ENCODE measurements at places on chromosomes 5 and 9.
A peak's percentile ranks its signal among the peaks of the same experiment; 100 is the strongest.

DNA sequence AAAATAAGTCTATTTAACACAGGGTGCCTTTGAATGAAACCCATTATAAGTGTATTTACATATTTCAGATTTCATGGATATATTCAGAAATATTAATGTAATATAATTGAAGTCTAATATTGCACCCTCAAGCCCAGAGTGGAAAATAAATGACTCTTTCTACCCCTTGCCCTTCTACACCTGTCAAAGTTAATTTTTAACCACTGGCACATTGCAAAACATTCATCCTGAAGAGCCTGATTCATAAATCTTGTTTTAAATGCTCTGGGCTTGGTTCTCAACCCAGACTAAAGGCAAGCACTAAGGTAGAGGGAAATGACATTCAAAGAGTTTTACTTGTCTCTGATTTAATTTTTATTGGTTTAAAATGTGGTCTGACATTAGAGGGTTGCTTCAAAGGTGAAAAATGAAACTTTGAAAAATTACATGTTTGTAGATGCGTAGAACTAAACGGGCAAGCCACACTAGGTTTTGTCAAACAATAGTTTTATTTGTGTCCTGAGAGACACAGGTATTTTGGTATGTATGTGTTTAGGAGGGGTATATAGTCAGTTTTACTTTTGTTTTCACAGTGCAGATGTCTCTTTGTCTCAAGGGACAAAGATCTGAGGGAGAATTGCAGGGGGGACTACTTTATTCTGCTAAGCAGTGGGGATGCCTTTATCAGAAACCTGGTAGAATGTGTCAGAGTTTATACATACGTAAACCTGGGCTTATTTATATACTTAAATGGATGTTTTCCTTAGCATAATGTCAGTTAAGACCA is 69.7 kb downstream of the PIK3R1 start:
- DNase-seq: peak; percentile 62

- no peak for DNase-seq
Measured at GRCh38 chr5:33067291-33067690, 356.2 kb downstream of the NPR3 start.

- DNase-seq: peak; percentile 32
Measured at GRCh38 chr9:12719431-12719830, 26.2 kb downstream of the TYRP1 start.

GRCh38 chr5:27129926-27130325 is 91.5 kb upstream of the CDH9 start:
- no peak for DNase-seq

DNA sequence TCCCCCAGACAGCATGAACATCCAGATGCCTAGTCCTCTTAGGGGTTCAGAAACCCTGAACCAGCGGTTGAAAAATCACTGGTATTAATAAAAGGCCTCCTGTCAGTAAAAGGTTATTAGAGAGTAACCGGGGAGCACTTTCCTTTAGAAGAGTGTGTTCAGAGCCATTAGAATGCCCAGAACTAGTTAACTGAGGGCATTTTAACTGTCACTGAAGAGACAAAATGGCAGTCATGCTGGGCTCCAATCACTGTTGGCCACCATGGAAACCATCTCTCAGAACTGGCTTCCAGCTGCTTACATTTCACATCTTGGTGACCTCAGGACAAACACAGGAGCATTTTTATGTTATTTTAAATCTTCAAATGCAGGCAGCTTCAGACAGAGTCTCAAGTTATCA is 36.2 kb upstream of the GDA start:
- DNase-seq: no peak

- no peak for DNase-seq
Measured at GRCh38 chr5:66134407-66134861, 9.7 kb upstream of the SREK1 start.

GRCh38 chr5:55535199-55535905 is 588 bp upstream of the PLPP1 start:
- no peak for DNase-seq

- no peak for DNase-seq
Measured at GRCh38 chr9:121364077-121364476, 6.0 kb downstream of the STOM start.

- no peak for DNase-seq
Measured at GRCh38 chr9:70007831-70008230, 35.8 kb upstream of the MAMDC2 start.

GRCh38 chr9:76818271-76818670 is 54.0 kb downstream of the PCA3 start:
- no peak for DNase-seq

DNA sequence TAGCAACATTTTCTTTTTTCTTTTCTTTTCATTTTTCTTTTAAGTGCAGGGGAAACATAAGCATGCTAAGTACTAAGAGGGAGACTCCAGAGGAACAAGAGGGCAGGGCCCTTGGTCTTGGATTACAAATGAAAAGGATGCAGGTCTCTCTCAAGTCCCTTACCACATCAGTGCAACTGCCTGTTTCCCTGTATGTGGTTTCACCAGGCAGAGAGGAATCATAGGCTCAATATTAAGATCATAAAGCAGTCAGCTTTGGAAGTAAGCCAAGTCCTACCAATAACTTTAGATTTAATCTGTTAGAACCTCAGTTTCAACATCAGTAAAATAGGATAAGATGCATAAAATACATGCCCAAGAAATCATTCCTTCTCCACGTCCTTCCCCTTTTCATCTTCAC is 422.7 kb upstream of the PAPPA start:
- no peak for DNase-seq

DNA sequence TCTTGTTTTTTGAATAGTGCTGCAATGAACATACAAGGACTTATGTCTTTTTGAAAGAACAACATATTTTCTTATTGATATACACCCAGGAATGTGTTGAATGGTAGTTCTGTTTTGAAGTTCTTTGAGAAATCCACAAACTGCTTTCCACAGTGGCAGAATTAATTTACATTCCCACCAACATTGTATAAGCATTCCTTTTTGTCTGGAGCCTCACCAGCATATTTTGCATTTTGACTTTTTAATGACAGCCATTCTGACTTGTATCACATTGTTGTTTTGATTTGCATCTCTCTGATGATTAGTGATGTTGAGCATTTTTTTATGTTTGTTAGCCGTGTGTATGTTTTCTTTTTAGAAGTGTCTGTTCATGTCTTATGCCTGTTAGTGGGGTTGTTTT is 524.9 kb downstream of the SEMA5A start:
- DNase-seq: no peak

DNA sequence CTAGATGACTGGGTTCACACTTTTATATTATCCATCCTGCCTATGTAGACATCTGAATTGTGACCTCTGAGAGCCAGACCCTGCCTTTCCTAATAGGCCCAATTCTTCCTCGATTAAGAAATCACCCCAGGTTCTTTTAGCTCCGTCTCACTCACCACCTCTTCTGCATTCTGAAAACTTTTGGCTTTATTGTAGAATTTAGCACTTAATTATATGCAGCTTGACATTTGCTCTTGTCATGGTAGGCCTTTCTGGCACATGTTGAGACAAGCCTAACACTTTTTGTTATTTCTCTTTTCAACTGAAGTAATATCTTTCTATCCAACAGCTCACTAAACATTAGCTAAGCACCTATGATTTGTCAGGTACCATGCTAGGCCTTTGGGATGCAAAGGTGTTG is 163.3 kb downstream of the INSYN2B start:
- DNase-seq: no peak

- DNase-seq: no peak
Measured at GRCh38 chr5:156328766-156329165, 1.8 kb downstream of the SGCD start.

GRCh38 chr5:138985256-138985655 is 110.1 kb upstream of the LRRTM2 start:
- no peak for DNase-seq

GRCh38 chr5:139470821-139471300 is at the start of gene SMIM33:
Gene SMIM33 (plus strand): TSS chr5:139471004. CDS start chr5:139471122, 118 bp downstream.
- no peak for DNase-seq

GRCh38 chr9:128911529-128912035 is 9.2 kb upstream of the PHYHD1 start:
- no peak for DNase-seq

DNA sequence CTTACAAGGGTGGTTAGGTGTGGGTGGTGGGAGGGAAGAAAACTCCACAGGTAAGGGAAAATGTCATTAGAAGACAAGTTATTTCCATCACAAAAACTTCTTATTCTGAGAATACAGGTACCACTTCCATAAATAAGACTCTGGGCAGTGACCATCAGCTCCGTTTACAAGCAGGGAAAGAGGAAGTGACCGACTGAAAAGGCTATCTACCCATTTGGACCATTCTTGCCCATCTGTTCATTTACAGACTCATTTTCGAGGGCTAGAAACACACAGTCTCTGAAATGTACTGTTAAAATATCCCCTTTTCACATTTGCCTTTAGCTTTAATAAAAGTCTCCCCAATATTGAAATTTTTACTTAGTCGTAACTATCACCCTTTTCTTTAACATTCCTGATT is 79.5 kb downstream of the TTC39B start:
- DNase-seq: no peak

DNA sequence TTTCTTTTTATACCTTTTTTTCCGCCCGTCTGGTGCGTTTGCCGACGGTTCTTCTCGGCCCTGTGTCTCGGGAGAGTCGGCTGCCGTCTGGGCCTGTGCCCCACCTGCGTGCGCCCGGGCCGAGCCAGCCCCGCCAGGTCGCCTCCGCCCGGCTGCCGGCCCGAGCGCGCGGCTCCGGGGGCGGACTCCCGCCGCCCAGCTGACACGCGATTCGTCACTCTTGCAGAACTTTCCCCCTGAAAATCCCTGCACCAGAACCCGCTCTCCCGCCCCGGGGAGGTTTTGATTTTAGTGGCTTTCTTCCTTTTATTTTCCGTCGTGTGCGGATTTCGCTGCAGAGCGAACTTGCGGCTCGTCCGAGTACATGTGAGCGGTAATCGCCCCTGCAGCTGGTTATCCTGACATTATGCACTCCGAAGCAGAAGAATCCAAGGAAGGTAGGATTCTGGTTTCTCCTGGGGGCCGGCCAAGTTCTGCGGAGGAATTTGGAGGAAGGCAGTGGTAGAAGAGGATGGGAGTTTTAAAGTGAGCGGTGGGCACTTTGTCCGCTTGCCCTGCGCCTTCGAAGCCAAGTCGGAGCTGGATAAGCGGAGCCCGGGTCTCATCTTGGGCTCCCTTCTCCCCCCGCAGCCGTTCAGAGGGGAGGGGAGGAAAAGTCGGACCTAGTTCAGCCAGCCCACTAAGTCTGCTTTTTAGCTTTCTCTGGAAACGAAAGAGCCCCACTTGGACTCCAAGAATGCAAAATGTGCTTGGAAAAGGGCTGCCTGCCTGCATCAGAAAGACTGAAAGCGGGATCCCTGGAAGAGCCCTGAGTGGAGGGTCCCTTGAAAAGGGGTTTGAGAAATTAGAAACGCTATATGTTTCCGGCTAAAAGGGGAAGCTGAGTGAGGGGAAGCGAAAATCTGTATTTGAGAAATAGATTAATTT is at the start of gene TNFAIP8:
TNFAIP8 (plus strand) TSS at position 335 of the 927 bp plus-strand sequence; CDS start at position 407, 72 bp downstream.
- DNase-seq: no peak

DNA sequence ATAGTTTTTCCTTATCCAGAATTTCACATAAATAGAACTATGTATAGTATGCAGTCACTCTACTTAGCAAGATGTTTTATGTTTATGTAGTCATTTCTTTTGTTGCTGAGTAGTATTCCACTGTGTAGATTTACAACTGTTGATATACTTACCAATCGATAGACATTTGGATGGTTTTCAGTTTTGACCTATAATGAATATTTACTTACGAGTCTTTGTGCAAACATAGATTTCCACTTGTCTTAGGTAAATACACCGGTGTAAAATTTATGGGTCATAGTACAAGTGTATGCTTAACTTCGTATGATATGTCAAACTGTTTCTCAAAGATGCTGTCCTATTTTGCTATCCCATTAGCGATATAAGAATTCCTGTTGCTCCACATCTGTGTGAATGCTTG is 19.7 kb upstream of the OR2K2 start:
- DNase-seq: no peak

DNA sequence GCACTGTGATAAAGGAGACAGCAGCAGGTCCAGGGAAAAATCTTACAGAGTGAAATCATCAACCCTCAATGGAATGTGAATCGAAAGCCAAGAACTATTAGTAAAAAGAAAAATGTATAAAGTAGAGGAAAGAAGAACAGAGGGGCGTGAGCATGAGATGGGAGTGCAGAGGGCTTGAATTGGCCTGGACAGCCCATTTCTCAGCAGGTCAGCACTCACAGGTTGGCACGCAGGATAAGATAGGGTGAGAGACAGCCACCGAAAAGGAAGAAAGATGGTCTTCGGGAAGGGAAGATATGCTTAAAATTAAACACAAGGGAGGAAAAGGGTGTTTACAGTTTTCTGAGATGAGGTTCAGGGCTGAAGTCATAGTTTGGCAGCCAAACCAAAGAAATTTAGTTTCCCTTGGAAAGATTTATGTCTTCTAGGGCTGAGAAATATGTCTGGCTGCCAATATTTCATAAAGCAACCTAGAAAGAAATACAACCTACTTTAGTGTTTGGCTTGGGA is 524.7 kb downstream of the SPATA31D1 start:
- DNase-seq: no peak

DNA sequence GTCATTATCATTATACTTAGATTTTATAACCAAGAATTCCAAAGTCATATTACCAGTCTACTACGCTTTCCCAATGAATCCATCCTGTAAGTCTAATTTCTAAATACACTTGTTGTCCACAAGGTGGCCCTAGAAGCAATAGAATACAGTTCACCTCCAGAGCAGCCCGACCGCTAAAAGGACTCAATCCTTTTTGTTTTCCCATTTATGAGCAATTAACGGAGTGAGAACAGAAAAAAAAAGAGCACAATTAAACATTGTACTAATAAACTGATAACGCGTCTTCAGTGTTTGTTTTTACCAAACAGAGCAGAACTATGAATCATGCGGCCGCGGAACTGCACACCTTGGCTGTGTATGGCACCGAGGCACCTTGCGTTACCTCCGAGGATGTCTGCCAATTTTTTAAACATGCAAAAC is 160.7 kb upstream of the DAPK1 start:
- peak; percentile 66 for DNase-seq

DNA sequence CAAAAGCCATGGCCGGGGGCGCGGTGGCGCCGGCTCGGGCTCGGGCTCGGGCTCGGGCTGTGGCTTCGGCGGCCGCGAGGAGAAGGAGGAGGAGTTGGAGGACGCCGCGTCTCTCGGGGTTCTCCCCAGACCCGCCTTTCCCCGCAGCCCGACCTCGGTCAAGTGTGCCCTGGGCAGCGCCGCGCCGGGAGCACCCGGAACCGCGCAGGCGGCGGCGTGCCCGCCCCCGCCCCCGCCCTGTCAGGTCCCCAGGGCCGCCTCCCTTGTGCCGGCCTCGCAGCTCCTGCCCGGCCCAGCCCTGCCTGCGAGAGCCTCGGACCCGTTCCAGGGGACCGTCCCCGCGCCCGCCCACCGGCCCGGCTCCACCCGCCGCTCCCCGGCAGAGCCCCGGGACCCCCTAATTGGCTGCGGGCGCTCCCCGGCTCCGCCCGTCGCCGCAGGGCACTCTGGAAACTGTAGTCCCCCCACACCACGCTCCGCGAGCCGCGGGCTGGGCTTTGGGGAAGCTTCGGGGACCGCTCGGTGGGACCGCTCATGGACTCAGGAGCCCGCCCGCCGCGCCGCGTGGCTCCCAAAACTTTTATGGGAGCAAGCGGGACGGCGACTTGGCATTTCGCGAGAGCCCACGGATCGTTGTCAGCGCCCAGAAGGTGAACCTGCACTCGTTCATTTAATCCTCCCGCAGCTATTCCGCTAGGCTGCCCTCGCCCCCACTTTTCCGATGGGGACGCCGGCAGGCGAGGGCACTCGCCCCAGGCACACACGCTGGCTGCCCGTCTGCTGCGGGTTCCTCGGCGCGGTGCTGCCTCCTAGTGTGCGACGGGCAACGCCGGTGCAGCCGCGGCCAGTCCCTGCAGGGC is at the start of gene STK10:
STK10 (minus strand) TSS at position 192 of the 860 bp plus-strand sequence; CDS start at position 10, 182 bp downstream.
- DNase-seq: peak; percentile 90

Measured in MM.1S (cell line).